B cell (primary cell): ENCODE measurements at places on chromosomes 4 and X.

DNA sequence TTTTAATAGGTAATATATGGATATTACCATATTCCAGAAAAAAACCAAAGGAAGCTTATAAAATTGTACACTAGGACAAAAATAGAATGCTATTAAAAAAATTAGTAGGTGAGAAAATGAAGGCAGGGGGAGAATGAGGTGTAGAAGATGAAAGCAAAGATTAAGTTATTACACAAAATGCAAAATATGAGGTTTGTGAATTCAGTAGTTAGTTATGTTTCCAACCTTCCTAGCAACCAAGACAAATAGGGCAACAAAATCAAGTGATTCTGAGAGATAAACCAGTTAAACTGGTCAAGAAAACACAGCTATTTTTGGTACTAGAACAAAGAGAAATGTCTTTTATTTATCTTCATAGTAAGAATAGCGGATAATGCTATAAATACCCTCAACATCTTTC lies 300.0 kb upstream of the RASGEF1B start:
- no peak for DNase-seq

- DNase-seq, result no peak
Measured at GRCh38 chr4:6534050-6534449, 40.9 kb upstream of the MAN2B2 start.

- no peak for DNase-seq
Measured at GRCh38 chr4:60656171-60656570, 544.0 kb upstream of the ADGRL3 start.

DNA sequence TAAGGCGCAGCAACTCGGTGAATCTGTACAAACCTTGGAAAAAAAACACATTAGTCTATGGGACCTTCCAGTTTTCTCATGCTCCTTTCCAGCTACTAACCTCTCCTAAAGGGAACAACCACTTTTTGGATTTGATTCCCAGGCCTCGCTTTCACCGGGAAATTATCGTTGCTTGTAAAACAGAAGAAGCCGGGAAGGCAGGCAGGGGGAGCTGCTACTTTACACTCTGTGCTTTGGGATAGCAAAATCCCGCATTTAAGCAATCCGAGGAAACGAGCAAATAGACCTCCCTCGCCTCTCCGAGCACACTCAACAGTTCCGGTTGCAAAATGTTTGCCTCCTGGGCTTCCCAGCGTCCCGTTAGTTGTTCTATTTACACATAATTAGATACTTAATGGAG lies 1.2 kb downstream of the CD38 start:
- DNase-seq, result peak; percentile 22

- DNase-seq, result no peak
Measured at GRCh38 chr4:168511780-168512489, 15.1 kb downstream of the PALLD start.

- DNase-seq, result no peak
Measured at GRCh38 chrX:110338935-110339334, 19.7 kb upstream of the RTL9 start.

- no peak for DNase-seq
Measured at GRCh38 chrX:70247252-70247651, 12.8 kb downstream of the P2RY4 start.

GRCh38 chr4:175125410-175126068 lies 207.4 kb downstream of the ADAM29 start:
- no peak for DNase-seq

DNA sequence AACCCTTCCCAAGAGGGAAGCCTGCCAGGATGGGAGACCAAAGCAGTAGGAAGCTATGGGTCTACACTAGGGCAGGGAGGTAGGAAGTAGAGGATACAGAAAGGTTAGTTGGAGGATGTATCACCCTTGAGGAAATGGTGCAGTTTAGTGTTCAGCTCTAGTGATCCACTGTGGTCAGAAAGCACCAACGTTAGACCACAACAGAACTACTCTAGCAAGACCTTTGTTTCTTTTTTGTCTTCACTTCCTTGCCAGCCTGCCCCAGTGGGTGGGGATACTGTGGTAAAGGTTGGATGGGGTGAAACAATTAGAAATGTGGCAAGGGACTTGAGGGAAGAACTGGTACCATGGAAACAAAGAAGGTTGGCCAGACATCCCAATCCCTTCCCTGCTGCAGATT lies 83.3 kb downstream of the DDIT4L start:
- peak; percentile 84 for DNase-seq

GRCh38 chrX:48490661-48491060 lies 14.7 kb downstream of the FTSJ1 start:
- no peak for DNase-seq

DNA sequence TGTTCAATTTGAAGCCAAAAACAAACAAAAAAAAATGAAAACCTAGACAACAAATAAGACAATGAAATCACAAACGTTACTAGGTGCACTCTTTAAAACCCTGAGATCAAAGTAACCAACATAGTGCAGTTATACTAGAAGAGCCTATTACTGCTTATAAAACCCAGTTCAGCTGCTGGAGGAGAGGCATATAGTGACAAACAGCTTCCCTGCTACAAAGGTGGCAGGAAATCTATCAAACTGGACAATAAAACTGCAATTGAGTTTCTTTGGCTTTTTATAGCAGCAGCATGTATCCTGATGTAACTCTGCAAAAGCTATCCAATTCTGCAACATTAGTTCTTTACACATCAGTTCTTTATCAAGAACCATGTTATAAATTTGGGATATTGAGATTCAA lies 155.6 kb downstream of the LRBA start:
- DNase-seq, result no peak

- no peak for DNase-seq
Measured at GRCh38 chr4:22315628-22316027, 200.2 kb downstream of the ADGRA3 start.

DNA sequence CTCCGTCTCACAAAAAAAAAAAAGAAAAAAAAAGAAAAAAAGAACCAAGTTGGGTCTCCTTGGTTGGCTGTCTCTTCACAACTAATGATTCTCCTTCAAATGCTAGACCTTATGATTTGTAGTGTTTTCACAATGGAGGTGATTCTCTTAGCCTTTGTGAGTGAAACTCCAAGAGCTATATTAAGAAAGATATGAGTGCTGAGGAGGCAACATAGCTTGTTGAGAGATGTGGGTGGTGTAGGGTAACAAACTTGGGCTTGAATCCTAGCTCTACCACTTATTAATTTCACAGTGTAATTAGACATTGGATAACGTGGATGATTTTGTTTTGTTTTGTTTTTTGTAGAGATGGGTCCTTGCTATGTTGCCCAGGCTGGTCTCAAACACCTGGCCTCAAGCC lies 10.4 kb upstream of the SEPTIN11 start:
- no peak for DNase-seq

DNA sequence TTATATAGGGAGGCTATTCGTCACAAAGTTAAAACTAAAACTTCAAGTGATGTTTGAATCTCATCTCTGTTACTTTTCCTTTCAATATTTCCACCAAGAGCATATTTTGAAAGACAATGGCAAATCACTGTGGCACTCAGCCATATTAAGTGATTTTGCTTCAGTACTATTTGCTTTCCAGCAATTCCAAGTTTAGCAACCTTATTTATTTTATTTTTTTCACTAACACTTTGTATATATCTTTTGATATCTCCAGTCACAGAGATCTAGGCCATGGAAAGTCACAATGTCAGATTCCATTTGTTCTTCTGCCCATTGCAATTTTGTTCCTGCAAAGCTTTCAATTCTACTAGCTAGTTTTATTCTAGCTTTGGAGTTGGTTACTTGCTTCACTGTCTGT lies 1514.5 kb upstream of the ADGRL3 start:
- no peak for DNase-seq

DNA sequence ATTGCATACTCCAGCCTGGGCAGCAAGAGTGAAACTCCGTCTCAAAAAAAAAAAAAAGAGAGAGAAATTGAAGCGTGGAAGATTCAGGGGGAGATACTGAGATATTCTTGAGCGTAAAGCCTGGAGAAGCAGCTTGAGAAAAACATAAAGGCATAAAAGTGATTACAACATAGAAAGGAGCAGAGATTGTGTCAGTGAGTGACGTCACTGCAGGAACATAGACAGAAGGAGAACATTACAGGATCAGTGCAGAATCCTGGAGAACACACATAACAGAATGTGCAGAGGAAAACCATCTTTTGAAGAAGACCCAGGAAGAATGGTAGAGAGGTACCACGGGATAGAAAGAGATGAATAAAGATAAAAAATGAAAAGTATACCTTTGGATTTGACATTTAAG lies 147.0 kb downstream of the APBB2 start:
- DNase-seq, result no peak
